ENCODE measurements at places on chromosomes 7 and 10.
A peak's percentile ranks its signal among the peaks of the same experiment; 100 is the strongest.

DNA sequence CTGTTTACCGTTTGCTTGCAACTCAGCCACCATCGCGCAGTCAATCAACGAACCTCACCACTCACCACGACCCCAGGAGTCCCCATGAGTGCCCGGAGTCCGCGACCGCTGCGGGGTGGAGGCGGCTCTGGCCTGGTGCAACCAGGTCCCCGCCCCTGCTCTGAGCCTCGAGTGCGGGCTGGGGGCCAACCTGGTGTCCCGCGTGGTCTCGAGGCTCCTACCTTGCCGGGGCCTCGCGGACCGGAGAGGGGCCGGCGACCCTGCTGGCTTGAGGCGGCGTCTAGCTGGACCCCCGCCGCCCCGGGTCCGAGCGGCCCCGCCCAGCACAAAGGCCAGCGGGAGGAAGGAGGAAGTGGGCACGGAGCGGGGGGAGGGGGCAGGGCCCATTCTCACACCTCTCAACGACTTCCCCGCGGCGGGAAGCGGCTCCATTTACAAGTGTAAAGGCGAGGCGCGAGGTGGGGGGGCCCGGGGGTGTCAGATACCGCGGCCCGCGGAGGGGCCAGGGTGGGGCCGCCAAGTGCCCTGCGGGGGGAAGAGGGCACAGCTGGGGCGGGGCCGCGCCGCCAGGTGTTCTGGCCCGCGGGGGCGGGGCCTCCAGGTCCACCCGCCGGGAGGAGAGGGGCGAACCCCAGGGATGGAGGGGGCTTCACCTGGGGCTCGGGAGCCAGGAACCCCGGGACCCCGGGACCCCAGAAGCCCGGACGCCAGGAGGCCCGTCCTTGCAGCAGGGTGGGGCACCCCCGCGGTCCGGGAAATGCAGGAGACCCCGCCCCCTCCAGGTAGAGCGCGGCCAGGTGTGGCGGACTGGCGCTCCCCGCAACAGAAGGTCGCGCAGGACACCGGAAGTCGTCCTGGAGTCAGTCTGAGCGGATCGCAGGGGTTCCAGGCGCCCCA is 8.6 kb downstream of the CTBP2 start:
- DNase-seq: no peak

- DNase-seq: no peak
These were observed 101.5 kb upstream of the ANKRD1 start for GRCh38 chr10:91022390-91022789.

GRCh38 chr7:133584956-133585668 is 332.2 kb downstream of the EXOC4 start:
- DNase-seq: no peak

- no peak for DNase-seq
These were observed 26.4 kb downstream of the LAMB4 start for GRCh38 chr7:108103558-108104298.

- DNase-seq: no peak
These were observed 3.7 kb downstream of the TMEM140 start for GRCh38 chr7:135151533-135151932.

DNA sequence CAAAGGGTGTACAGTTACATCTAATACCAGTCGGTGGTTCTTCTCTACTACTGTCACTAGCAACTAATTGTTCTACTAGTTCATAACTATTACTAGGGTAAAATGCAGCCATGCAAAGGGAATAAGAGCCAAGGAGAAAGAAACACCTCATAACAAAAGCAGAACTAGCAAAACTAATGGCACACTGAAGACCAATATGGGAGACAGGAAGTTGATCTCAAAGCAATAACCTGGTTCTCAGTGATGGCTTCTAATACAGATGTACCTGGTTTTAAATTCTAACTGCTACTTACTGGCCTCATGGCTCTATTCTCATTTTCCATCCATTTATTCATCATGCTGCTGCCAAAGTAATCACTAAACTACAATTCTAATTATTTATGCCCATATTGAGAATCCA is 170.3 kb downstream of the SEMA3E start:
- no peak for DNase-seq

- DNase-seq: no peak
These were observed 57.0 kb downstream of the P4HA1 start for GRCh38 chr10:73039635-73040034.

DNA sequence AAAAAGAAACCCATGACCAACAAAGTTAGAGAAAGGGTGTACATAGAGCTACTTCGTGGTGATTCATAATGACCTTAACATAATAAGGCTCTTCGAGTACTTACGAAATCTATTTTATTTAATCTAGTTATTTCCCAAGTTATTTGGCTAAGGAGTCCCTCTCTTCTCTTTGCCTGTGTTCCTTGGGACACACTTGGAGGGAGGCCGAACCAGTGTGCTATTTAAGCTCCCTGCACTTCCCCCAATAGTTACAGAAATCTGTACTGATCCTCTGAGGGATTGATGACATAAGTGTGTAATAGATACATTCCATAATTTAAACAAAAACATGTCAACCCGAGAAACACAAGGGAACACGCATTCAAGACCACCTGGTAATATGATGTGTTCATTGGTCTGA is 351.1 kb downstream of the GATA3 start:
- no peak for DNase-seq

DNA sequence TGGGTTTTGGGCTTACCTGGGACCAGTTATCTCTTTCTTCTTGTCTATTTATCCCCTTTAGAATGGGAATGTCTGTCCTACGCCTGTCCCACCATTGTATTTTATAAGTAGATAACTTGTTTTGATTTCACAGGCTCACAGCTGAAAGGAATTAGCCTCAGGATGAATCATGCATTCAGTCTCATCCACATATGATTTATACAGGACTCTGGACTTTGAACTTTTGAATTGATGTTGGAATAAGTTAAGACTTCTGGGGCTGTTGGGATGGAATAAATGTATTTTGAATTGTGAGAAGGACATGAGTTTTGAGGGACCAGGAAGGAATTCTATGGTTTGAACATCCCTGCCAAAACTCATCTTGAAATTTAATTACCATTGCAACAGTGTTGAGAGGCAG is 112.6 kb downstream of the AMPH start:
- no peak for DNase-seq

DNA sequence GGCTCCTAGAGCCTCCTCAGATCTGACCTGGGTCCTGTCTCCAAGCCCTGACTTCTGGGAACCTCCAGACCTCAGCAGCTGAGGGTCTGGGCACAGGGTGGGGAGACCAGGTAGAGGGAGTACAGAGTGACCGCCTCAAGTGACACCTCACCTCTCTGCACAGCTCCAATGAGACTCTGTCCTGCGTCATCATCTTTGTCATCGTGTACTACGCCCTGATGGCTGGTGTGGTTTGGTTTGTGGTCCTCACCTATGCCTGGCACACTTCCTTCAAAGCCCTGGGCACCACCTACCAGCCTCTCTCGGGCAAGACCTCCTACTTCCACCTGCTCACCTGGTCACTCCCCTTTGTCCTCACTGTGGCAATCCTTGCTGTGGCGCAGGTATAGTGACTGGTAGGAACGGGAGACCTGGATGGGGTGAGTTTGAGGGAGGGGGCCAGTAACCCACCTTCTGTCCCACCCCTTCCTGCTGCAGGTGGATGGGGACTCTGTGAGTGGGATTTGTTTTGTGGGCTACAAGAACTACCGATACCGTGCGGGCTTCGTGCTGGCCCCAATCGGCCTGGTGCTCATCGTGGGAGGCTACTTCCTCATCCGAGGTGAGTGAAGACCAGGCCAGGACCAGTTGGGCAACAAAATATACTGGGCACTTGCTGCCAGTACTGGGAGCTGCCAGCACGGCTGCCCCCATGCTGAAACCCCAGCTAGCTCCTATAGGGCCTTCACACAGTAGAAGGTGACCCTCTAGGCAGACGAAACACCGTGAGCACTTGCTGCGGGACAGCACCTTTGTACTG is 17.8 kb downstream of the SMO start:
- DNase-seq: no peak

- peak; percentile 64 for DNase-seq
These were observed 72.6 kb downstream of the AP3M1 start for GRCh38 chr10:74078037-74078436.

DNA sequence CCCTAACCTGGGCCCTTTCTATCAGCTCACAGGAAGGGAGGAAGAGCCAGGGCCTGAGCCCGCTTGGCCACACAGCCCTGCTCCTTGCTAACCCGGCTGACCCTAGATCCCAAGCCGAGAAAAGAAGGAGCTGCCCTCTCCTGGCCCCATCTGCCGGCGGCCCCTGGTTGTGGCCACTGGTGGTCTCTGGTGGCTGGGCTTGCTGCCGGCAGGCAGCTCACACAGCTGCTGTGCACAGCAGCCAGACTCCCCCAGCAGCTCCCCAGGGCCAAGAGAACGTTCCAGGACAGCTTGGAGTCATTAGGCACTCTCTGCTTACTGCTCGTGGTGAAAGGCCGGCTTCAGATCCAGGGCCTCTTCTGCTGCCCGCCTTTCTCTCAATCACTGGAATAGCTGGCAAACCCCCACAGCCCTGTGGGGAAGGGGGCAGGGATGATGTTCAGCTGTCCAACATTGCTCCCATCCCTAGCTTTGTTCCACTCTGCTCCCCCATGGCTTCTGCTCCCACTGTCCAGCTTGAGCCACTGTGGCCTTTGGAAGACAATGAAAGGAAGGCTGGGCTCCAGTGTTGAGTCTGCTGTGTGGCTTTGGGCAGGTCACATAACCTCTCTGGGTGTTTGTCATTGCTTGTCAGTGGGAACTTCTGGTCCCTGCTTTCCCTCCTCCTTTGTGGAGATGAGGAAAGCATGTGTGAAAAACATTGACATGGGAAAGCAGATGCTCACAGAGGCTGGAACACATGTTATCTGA is 35.4 kb upstream of the COL13A1 start:
- DNase-seq: no peak

GRCh38 chr7:16813232-16813616 is 8.4 kb upstream of the AGR2 start:
- DNase-seq: no peak

DNA sequence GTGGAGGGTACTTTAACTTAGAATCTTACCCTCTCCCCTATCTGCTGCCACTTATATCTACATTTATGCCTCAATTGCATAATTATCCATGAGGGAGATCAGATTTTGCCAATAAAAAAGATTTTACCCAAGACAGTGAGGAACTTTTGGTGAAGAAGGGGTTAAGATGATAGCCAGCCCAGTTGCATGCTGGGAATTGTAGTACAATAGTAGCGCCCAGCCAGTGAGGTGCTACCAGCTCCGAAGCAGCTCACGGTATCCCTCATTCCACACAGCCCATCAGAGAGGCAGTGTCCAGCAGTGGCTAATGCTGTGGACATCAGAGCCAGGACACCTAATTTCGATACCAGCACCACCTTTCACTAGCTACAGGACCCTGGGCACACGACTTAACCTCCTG is 5.9 kb upstream of the LGI1 start:
- DNase-seq: peak; percentile 15

GRCh38 chr10:100735337-100736143 is 9.8 kb upstream of the PAX2 start:
- DNase-seq: no peak

GRCh38 chr7:106140406-106141173 is 28.5 kb upstream of the SYPL1 start:
- DNase-seq: no peak

DNA sequence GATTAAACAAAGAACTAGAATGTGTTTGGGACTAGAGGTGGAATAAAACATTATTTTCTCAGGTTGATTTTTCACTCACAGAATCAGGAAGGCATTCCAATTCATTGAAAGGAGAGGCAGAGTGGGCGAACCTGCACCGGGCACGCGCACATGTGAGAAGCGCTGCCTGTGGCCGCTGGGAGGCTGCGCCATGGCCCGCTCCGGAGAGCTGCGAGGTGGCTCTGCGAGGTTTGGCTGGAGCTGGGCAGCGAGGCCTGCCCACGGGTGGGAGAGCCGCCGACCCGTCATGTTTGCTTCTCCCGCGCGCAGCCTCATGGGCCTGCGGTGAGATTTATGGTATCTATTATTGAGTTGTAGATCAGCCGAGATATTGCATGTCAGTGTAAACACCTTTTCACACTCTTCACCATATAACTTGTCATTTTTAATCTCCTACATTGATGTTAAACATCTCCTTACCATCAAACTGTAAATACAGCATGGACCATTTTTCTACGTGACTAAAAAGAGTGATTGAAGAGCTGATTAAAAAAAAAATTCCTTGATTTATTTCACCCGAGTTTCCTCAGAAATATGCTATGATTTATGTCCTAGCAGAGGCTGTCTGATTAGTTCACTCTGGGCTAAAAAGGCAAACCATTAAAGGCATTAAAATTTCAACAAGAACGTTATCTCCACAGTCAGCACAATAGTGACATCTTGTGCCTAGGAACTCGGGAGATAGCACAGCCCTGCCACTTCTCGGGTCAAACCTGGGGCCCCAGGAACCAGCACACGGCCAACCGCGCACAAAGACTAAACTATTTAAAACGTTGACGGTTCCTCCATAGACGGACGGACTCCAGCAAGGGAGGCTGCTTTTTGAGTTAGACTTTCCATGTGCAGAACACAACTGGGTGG is 96.6 kb upstream of the RNF32 start:
- DNase-seq: no peak

- no peak for DNase-seq
These were observed 276.6 kb downstream of the LRMDA start for GRCh38 chr10:75708060-75708459.

DNA sequence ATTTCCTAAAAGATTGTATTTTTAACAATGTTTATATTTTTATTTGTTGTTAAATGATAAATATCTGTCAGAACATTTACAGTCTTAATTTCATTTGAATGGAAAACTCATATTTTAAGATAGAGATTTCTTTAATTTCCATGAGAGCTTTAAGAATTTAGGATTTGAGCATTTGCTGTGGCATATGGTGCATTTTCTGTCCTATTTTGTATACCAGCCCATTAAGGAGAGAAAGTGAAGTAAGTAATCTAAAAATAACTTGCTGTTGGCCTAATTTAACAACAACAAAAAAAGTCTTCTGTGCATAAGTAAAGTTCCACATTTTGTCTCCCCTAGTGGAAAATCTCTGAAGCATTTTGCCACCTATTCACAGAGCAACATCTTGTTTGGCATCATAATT is 190.9 kb upstream of the PPP1R3A start:
- DNase-seq: no peak

DNA sequence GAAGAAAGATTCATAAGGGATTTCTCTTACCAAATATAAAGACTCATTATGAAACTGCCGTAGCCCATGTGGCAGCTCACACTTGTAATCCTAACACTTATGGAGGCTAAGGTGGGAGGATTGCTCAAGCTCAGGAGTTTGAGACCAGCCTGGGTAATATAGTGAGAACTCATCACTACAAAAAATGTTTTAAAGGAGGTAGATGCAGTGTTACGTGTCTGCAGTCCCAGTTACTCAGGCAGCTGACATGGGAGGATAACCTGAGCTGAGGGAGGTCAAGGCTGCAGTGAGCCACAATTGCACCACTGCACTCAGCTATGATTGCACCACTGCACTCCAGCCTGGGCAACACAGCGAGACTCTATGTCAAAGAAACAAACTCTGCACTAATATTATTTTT is 18.1 kb upstream of the DNA2 start:
- no peak for DNase-seq

- DNase-seq: no peak
These were observed 71.3 kb downstream of the CAMK1D start for GRCh38 chr10:12420530-12421120.

DNA sequence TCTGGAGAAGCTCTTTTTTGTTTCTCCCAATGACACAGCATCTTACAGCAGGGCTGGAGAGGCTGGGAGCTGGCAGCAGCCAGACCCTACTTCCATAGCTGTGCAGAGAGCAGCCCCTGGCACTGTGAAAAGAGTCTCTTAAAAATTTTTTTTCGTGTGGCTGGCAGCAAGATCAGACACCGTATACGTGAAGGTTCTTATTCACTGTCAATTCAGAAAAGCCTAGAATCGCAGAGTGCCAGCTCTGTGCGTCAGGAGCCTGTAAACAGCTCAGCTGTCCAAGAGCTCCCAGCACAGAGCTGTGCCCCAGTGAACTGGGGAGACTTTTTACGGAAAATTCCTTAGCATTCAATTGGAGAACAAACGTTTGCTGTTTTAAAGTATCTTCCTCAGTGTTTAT is 6.5 kb downstream of the BAG3 start:
- no peak for DNase-seq
